ENCODE measurements at places on chromosomes 5 and 9.

GRCh38 chr9:2403701-2404100, 217.9 kb upstream of the VLDLR start:
- no peak for DNase-seq

- DNase-seq: no peak
Measured at GRCh38 chr5:59348189-59348588, 545.3 kb downstream of the PDE4D start.

- DNase-seq: no peak
Measured at GRCh38 chr9:124125651-124125977, 114.0 kb downstream of the LHX2 start.

GRCh38 chr5:40716000-40716399, 36.3 kb downstream of the PTGER4 start:
- DNase-seq: no peak

- no peak for DNase-seq
Measured at GRCh38 chr5:68316469-68316868, 100.9 kb downstream of the PIK3R1 start.

DNA sequence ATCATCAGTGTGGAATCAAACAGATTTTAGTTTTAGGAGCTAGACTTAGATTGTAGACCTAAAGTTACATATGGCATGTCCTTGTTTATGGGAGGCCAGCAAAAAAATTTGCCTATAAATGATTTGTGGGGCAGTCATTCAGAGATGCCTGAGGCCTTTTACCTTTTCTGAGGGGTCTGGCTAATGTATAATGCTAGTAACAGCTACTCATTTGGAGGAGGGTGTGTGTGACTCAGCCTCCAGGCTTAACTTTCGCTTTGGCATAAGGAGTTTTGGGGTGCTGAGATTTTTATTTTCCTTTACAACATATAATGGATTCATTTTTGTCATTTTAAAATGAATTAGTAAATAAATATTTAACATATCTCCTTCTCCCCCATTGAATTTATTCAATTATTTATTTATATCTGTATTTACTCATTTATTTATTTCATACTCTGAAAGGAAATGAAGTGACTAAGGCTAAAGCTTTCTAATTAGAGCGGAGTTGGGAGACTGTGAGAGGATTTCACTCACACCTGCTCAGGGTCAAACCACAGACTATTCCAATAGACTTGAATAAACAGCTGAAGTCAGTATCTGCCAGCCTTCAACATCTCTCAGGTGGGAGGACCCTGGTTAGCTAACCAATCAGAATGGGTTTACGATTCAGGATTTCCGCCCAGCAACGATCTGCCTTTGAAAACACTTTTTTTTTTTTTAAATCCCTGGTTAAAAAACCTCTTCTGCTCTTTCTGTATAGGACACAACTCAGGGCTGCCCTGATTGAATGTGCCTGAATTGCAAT, 487.5 kb upstream of the SGCD start:
- no peak for DNase-seq

GRCh38 chr5:82549263-82549662, 271.1 kb upstream of the RPS23 start:
- no peak for DNase-seq

GRCh38 chr9:133598978-133599377, 10.2 kb downstream of the FAM163B start:
- no peak for DNase-seq

- no peak for DNase-seq
Measured at GRCh38 chr5:16926417-16926816, 9.7 kb downstream of the MYO10 start.

- DNase-seq: no peak
Measured at GRCh38 chr9:88653406-88653805, 118.4 kb downstream of the NXNL2 start.

DNA sequence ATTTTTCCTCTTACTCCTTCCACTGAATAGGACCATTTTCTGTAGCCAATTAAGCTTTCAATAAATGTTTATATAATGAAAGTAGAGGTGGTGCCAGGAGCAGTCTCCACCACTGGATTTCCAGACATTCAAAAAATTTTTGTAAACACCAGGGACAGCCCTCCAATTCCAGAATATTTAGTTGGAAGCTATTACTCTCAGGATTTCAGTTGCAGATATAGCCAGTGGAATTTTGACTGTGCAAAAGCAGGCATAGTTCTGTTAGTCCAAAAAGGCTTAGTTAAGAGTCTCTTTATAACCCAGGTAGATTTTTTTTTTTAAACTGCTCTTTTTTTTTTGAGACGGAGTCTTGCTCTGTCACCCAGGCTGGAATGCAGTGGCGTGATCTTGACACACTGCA, 138.1 kb upstream of the DMRT1 start:
- DNase-seq: no peak

DNA sequence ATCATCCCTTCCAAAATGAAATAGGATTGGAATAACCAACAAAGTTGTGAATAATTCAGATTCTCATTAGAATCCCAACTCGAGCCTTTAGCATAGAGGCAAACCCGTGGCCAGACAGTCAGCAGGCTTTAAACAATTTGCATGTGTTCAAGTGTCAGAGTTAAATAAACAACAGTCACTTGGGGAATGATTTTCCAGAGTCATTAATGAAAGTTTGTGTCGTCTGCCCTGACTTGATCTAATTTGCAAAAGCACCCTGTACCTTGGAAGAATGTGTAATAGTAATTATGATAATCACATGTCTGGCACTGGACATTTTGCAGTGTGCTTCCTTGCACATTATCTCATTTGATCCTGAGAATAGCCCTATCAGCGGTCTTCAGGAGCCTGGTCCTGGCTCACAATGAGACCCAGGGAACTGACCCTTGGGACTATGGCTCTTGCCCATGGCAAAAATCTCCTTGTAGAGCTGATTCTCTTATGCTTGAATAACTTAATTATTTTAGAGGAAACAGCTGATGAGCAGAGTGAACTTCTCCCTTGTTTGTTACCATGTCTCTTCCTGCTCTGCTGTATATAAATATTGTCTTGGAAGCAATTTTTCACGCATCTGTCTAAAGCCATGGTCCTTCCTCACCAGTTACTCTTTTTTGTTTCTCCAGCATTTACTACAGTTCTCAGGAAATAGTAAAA, 272.7 kb downstream of the NR3C1 start:
- DNase-seq: no peak

DNA sequence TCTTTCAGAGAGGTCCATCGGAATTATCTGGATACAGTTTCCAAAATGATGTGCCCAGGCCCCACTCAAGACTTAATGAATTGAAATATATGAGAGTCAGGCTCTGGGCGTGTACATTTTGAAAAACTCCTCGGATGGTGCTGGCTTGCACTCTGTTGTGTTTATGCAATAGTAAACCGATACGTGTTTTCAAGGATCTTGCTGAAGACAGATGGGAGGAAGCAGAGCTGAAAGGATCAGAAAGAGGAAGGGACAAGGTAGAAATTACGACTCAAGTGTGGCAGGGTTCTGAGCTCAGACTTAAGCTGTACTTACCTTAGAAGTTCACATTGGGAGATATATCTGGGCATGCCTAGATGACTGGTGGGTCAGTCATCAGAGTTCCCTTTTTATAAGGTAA, 13.7 kb upstream of the STOM start:
- no peak for DNase-seq

DNA sequence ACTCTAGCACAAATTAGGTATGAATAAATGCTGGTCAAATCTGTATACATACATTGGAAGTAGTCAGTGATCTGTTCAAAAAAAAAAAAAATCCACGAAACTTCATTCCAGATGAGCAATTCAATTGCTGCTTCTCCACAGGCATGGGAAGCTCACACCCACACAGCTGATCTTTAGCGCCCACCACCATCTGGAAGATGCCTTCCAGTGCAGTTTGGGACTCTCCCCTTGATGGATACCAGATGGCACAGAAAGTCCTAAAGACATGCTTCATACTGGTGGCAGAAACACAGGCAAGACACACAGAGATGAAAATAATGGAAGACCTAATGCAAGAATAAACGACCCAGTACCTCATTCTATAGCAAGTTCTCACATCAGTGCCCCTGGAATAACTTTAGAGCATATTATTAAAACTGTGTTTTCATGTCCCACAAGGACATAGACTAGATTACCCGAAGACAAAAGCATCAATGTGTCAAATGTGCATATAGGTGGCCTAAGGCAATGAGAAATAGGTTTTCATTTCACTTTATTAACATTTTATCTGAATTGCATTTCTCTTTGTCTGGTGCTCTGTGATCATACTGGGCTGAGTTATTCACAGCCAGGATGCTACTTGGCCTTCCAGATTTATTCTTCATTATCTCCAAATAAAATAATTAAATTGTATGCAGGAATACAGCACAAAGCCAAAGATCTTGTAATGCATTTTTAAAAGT, 135.4 kb upstream of the TAS2R1 start:
- no peak for DNase-seq

- DNase-seq: no peak
Measured at GRCh38 chr5:113278976-113279375, 155.8 kb downstream of the TSSK1B start.

DNA sequence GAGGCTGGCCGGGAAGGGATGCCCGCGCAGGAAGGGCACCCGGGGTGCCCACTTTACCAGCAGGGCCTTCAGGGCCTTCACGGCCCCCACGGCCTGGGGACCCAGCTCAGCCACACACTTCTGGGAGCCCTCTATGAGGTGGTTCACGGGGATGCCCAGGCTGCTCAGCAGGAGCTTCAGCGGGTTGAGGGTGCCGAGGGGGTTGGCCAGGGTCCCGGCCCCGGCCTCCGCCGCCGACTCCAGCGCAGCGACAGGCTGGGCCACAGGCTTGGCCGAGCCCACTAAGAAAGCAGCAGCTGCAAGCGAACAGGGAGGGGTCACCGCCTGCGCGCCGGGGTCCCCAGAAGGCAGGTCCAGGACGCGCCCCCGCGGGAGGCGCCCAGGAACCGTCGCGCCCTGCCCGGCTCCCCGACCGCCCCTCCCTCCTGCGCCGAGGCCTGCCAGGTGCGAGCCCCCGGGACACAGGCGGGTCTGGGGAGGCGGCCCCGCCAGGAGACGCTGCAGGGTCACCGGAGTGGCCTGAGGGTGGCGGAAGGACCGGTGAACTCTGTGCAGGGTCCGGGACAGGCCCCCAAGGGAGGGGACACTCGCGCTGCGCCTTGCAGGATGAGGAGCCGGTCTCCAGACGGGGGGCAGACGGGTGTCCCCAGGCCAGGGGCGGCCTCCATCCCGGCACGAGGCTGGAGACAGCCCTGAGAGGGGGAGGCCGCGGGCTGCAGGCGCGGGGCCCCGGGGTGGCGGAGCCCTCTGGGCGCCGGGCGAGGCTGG, 572 bp downstream of the SCGB3A1 start:
- no peak for DNase-seq

GRCh38 chr5:158462349-158463114, 603.6 kb upstream of the CLINT1 start:
- DNase-seq: no peak

- DNase-seq: no peak
Measured at GRCh38 chr5:143514616-143515335, 111.3 kb upstream of the NR3C1 start.

- DNase-seq: no peak
Measured at GRCh38 chr5:124614836-124615385, 131.5 kb downstream of the ZNF608 start.

DNA sequence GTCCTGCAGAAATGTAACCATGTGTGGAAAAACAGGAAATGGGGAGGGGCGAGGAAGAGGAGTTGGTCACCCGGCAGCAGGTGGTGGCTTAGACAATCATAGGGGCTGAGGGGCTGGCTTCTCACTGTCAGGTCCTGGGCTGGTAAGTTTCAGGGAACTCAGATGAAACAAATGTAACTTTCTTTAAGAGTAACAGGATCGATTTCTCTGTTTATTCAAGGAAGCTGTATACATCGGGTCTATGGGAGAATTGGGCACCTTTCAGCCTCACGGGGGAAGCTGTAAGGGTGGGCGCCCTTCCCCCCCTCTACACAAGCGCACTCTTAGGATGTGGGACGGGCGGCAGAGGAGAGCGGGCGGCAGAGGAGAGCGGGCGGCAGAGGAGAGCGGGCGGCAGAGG, 104.3 kb upstream of the SIMC1 start:
- DNase-seq: no peak
